Right ventricle myocardium superior (tissue), 1 donor: ENCODE measurements at places on chromosomes 7 and 10. TPM values are rescaled to one million over a fixed set of nuclear protein-coding genes. Genes with fewer than 3 reads are reported as not detected.

DNA sequence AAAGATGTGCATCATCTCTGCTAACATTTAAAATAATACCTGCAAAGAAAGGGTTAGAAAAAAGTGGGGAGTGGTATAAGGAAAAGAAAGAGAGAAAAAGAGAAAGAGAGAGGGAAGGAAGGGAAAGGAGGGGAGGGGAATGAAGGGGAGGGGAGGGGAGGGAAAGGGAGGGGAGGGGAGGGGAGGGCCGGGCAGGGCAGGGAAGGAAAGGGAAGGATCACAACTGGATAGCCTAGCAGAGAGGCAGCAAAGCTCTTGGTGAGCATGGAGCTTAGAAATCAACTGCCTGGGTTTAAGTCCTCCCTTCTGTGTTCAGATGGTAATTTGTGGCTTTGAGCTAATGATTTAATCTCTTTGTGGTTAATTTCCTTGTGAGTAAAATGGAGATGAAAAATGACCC, 5.4 kb upstream of the FAM237B start:
- no peak for DNase-seq

DNA sequence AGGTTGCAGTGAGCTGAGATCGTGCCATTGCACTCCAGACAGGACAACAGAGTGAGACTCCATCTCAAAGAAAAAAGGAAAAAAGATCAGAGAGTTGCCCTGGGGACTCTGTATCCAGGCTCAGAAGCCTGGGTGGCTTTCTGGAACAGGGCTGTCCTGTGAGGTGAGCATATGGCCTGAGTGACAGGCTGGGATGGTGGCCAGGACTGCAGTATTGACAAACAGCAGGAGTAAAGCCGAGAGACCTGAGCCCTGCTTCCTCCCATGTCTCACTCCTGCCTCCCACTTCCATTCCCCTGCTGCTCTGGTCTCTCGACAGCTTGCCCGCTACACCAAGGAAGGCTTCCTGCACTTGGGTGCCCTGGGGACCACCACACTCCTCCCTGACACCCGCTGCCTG, 578.5 kb downstream of the GALNT17 start:
- DNase-seq, result no peak

DNA sequence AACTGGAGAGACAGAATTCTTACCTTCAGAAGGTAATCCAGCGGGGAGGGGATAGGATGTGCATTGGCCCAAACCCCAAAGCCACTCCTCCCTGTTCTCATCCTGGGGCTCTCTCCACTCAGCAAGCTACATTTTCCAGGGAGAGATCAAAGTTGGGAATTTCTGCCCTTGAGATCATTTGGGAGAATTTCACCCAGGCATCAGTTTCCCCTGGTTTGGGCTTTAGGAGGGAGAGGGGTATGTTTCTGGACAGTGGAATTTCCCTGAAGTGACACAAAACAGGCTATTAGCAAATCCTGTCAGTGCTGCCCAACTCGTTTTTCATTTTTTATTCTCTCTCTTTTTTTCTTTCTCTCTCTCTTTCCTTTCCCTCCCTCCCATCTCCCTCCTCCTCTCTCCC, 35.7 kb downstream of the CYP17A1 start:
- no peak for DNase-seq

GRCh38 chr10:98295907-98296306, 27.9 kb upstream of the LOXL4 start:
- DNase-seq, result no peak

The GLUD1 gene
- 101 TPM for total RNA-seq

DNA sequence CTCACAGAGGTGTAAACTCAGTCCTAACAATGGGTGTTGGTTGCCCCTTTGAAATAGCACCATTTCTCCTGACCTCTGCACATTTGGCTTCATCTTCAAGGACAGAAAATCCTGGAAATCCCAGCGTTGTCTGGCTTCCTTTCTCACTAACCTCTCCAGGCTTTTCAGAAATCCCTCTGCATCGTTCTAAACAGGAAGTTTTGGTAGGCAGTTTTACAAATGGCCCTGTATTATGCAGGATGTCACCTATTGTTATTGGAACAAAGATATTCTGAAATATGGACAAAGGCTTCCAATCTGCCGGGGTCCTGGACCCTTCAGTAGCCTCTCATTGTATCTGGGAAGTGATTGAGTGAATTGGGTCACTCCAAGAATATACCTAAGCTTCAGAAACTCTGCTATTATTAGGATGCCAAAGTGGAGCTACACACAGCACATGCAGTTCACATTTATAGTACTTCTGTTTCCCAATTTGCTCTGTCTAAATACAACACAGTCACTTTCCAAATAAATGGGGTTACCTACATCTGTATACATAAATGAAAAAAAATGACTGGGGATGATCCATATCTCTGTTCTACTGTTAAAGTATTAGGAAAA, 134.8 kb upstream of the KLF6 start:
- DNase-seq, result no peak

DNA sequence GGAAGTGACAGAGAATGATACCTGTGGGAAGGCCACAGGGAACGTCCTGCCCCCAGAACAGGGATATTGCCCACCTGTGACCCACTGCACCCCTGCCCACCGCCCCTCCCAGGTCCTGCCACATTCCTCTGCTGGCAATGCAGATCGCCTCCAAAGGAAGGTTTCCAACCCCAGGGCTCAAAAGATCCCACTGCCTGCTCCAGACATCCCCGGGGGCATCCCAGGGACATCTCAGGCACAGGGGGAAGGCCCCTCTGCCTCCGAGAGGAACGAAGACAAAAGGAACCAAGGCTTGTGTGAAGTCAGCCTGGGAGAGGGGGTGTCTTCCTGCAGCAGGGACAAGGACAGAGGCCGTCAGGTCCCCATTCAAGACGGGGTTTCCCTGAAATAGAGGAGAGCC, 28.5 kb downstream of the NUDT1 start:
- DNase-seq, result no peak

DNA sequence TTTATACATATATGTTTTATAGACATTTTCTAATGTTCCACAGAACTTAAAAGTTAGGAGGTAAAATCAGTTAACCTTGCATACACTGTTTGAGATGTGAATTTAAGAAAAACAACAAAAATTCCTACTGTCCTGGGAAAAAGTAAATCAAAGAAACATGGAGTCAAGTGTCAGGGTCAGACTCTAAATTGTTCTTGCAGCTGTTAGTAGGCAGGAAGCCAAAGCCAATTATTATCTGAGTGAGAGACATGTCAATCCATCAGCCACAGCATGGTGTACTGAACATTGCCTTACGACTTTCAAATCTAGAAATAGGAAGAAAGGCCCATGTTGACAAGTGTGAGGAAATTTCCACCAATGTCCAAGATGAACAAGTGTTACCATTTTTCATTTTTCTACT, 461.2 kb upstream of the MBL2 start:
- no peak for DNase-seq

DNA sequence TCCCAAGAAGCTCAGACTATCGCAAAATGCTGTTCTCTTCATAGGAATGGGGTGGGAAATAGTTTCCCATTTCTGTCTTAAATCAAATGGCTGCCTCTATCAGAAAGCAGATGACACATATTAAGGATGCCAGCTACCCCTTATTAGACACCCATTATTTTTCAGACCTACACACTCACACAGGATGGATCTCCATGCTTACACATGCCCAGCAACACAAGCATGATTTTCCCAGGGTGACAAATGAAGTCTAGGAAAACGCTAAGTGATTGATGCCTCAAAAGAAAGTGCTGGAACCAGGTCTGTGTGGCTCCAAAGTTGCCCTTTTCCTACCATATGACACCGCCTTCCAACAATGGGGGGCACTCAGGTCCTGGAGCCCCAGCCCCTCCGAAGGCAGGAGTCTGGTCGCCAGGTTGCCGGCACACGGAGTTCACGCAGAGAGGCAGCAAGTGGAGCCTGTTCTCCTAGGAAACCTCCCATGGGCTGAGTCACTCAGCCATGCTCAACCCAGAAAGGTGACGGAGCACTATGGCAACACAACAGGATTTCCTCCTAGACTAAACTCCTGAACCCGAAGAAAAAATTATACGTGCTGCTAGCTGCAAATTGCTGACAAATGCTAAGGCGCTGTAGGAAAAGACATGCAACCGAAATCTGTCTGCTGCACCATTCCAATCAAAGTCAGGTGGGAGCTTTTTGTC, 19.8 kb downstream of the VOPP1 start:
- DNase-seq, result no peak

DNA sequence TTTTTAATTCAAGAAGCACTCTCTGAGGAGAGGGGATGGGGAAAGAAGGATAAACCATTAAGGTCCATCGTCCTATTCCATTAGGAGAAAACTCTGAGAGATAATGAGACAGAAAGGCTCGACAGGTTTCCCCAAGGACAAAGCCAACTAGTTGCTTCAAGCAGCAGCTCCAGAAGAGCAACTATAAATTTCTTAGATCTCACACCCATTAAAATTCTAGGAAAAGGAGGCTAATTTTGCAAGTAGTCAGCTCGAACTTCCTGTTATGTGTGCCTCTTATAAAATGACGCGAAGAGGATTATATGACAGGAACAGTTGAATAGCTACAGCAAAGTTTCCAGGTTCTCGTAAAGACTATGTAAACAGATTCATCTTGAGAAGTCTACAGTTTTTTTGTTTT, 52.0 kb upstream of the ST8SIA6 start:
- DNase-seq, result no peak

- no peak for DNase-seq
These were observed 2.5 kb upstream of the GPR146 start for GRCh38 chr7:1041551-1042491.

DNA sequence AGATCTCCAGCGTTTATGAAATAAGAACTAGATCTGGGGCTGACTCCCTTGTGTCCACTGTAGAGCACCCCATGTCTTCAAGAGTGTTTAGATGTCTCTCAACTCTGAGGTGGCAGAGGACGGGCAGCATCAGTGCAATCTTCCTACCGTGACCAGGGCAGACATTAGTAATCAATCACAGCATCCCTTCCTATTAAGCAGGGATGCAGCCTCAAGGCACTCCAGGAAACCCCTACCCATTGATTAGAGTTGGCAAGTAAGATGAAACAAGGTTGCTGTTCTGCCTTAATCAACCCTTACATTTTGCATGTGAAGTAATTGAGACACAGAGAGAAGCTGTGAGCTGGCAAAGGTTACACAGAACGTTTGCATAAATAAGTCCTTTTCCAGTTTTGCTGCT, 283.7 kb upstream of the ZMIZ1 start:
- no peak for DNase-seq

The CDCA7L gene
- total RNA-seq, result 62.5 TPM

GRCh38 chr7:82339958-82340357, 103.6 kb downstream of the CACNA2D1 start:
- no peak for DNase-seq
